CD4-positive, alpha-beta T cell treated with Interleukin-15 for 4 hours (primary cell): ENCODE measurements at places on chromosomes 1 and 21.
A peak's percentile ranks its signal among the peaks of the same experiment; 100 is the strongest.

DNA sequence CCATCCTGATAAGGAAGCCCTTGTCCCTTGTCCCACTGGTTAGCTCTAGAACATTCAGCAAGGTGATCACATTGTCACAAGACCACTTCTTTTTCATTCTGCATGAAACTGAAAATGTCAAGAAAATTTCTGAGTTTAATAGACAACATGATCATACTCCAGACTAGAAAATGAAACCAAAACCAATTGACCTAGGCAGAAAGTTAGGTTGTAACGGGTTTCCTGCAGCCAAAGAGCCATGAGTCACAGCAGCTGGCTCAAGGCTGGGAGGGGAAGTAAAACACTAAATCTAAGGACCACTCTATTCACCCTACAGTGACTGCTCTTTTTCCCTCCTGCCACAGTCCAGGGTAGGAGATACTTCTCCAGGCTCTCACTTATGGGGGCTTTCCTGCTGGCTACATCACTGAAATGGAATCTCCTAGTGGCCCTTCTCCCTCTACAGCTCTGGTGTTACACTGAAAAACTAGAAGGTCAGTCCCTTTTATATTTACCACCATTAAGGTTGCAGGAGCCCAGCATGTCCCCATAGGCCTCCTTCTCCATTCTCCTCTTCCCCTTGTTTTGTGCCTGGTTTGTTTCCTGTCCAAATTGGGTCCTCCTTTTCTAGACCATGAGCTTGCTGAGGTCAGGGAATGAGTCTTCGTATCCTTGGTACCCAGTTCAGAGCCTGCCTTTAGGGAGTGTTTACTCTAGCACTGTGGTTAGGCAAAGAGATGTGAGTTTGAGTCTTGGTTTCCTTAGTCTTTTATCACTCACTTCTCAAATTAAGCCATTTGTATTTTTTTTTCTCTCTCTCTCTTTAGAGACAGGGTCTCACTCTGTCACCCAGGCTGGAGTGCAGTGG lies 236.5 kb upstream of the JUN start:
- peak; percentile 71 for DNase-seq

GRCh38 chr1:211210052-211210451 lies 49.1 kb upstream of the RCOR3 start:
- DNase-seq: no peak

GRCh38 chr1:205924460-205924790 lies 18.8 kb downstream of the SLC26A9 start:
- no peak for DNase-seq

GRCh38 chr1:174942547-174943255 lies 57.0 kb upstream of the CACYBP start:
- DNase-seq: no peak

- DNase-seq: peak; percentile 61
Observed at GRCh38 chr1:109425391-109426280, 612 bp downstream of the PSMA5 start.

DNA sequence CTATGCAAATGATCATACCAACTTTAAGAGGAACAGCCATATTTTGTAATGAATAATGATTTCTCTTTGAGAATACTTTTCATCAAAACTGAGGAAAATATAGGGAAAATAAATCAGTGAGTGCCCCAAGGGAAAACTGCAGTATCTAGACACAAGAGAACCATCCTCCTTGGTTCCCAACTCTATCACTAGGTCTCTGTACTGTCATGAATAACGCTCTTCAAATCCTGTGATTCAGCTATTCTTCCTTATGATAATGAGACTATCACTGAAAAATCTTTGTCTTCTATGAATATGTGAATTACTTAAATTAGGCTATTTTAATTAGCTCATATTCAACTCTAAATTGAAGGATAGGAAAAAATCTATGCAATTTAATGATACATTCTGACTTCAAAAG lies 2.3 kb downstream of the OR2L5 start:
- DNase-seq: no peak

DNA sequence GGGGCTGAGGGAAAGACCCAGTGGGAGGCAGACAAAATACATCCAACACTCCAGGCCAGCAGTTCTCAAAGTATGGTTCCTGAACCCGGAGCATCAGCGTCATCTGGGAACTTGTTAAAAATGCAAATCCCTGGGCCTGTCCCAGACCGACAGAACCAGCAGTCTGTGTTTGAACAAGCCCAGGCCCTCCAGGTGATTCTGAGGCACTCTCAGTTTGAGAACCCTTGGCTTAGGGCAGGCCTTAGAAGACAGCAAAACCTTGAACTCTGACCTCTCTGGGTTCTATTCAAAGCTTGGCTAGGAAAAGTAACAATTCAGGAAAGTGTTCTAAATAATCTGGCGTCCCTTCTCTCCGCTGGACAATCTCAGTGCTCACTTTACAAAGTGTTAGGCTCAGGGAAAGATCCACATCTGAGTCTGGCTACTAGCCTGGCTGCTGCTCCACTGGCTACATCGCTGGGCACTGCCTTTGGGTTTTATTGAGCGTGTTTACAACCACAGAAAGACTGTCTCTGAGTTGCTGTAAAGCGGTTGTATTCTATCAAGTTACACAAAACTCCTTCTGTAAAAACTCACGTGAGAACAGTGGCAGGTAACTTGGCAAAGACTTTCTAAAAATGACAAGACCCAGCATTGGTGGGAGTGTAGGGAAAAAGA lies 166.1 kb downstream of the HIVEP3 start:
- no peak for DNase-seq

DNA sequence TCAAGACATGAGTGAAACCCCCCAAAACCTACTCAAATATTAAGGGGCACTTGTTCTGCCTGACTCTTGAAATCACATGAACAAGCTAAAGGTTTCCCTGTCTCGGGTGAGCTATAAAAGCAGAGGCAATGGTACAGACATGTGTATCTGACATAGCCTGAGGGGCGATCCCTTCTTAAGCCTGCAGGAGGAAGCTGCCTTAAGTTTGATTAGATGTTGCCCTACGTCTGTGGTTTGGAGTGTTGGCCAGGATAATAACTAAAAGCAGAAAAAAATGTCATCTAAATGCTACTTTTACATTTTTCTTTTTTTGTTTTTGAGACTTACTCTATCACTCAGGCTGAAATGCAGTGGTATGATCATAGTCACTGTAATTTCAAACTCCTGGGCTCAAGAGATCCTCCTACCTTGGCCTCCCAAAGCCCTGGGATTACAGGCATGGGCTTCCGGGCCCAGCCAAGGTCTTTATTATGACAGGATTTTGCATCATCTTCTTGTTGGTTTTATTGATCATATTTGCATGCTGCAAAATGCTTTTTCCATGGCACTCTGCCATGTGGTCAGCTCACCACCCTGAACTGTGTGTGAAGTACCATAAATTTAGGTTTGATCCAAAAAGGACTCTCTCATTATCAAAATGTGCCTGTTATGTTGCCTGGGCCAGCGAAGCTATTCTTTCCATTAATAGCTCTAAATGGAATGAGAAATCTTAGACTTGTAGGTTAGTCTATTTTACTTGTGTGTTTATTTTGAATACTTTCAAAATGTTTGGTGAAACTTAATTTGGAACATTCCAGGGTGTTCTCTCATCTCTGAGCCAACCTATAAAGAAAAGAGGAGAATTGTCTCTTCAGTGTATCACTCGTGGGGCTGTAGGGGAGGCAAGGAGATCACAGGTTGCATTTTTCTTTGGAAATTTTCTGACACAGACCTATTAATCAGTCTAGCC lies 15.0 kb upstream of the HMGN1 start:
- no peak for DNase-seq

DNA sequence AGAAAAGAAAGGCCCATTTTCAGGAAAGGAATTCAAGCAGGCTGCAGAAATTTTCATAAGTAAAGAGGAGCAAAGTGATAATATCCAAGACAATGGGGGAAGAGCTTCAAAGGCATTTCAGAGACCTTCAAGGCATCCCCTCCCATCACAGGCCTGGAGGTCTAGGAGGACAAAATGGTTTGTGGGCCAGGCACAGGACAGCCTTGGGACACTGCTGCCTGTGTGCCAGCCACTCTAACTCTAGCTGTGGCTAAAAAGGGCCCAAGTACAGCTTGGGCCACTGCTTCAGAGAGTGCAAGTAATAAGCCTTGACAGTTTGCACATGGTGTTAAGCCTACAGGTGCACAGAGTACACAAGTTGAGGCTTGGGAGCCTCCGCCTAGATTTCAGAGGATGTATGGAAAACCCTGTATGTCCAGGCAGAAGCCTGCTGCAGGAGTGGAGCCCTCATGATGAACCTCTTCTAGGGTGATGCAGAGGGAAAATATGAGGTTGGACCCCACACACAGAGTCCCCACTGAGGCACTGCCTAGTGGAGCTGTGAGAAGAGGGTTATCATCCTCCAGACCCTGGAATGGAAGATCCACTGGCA lies 51.8 kb upstream of the ZSWIM5 start:
- DNase-seq: no peak

DNA sequence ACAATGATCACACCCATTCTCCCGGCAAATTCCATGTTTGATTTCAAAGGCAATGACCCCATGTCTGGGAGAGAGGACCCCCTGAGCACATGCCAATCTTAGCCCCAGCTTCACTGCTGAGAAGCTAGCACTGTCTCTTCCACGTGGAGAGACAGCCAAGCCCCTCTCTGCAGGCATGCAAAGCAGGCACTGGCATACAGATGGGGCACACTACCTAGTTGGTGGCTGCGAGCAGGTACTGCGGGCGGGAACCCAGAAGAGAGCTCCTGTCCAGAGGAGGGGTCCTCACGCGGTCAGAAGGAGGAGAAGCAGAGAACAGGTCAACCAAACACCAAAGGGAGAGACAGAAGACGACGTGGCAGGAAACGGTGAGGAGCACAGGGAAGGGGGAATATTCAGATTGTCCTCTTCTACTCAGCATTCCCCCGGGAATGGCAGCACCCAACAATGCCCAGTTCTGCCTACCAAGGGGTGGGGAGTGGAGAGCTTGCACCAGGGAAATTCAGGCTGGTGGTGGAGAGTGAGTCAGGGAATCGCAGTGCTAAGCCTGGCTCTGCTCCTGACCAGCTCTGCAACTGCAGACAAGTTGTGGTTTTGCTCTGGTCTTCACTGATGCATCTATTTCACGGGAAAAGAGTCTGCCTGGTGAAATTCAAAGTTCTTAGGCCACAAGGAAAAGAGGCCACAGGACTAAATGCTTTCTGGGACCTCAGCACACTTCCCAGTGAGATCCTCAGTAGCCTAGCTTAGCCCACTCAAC lies 48.1 kb upstream of the GOLT1A start:
- no peak for DNase-seq

DNA sequence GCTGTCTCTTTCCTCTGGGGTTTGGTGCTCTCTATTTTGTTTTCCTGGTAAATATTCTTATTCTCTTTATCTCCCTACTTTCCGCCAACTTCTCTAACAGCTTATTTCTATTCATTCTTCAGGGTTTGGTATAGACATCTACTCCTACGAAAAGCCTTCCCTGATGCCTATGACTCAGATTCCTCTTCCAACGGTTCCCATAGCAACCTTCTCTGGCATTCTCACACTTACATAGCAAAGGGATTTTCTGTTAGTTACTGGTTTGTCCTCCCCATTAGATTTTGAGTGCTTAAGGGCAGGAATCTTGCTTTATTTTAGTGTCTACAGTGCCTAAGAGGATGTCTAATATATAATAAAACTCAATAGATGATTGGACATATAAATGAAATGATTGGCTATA lies 407.6 kb upstream of the DEPDC1 start:
- DNase-seq: no peak

- no peak for DNase-seq
Observed at GRCh38 chr1:221987860-221988520, 246.1 kb upstream of the DUSP10 start.

DNA sequence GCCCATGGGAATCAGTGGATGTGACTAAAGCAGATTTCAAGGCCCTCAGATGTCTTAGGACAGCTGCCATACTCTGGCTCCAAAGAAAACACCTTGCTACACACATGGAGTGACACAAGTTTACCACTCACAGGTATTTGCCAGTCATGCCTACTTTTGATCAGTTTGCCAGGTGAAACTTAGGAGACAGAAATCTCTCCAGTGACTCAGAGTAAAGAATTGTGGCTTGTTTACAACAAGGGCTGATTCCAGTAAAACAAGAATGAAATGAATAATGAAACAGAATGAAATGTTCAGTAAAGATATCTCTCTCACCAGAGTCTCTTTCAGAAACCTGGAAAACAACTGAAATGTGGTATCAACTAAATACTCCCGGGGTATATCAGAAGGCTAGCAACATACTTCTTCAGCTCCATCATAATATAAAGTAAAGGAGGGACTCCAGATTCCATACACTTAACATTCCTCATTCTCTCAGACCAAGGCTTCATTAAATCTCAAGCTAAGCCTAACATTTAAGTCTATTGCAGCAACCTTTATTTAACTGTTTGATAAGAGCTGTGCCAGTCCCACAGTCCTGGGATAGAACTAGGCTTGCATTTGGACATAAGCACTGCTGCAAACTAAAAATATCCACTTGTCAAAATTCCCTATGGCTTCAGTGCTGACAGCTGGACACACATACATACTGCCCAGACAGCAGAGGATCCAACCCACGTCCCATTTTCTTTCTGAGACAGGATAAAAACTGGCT lies 143.3 kb downstream of the SIPA1L2 start:
- no peak for DNase-seq

DNA sequence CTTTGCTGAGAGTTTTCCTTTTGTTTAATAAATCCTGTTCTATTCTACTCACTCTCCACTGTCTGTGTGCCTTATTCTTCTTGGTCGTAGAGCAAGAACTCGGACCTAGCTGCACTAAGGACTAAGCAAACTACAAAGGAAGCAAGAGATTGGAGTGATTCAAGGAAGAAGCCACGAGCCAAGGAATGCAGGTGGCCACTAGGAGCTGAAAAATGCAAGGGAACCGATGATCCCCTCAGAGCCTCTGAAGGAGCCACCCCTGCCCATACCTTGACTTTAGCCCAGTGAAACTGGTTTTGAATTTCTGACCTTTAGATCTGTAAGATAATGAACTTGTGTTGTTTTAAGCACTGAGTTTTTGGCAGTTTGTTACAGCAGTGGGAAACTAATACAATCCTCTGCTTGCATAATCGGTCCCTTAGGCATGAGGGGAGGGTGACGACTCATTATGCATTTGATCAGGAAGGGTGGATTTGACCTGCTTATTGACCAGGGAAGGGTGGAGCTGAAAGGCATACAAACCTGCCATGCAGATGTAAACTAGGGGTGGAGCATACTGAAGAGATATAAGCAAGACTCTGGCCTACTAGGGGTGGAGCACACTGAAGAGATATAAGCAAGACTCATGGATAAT lies 6.2 kb upstream of the CA6 start:
- DNase-seq: peak; percentile 35

GRCh38 chr1:15758343-15758931 lies at the start of gene FBLIM1:
FBLIM1 (plus strand) TSS chr1:15758795; CDS start chr1:15764984, 6,189 bp downstream.
- DNase-seq: no peak

DNA sequence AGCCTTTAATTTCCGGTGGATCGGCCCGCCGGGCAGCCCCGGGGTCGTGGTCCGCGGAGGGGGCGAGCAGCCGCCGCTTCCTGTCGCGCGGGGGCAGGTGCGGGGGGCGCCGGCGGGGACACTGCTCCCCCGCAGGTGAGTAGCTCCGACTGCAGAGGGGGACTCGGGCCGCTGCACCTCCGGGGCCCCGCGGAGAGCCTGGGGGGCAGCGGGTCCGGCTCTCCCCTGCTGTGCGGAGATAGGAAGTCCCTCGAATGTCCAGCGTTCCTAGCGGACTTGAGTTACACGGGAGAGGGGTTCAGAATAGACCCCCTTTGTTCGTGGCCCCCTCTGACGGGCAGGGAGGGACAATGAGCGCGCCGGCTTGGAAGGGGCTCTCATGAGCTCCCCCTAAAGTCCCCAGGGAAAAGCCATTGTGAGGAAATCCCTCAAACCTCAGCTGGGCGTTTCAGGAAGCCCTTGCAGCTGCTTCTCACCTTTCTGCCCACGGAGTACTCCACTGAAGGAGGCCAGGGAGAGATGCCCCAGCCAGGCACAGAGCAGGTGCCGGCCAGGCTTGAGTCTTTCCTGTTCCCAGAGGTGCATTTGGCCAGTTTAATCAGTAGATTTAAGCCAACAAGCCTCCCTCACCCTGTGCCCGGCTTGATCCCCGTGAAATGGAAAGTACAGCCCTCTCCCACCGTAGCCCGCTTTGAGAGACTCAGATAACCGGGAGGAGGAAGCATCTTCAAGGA lies 925 bp downstream of the PDE9A start:
- DNase-seq: no peak
